ENCODE measurements at places on chromosomes 3 and 15. TPM values are rescaled to one million over a fixed set of nuclear protein-coding genes. Genes with fewer than 3 reads are reported as not detected.

GRCh38 chr3:118946449-118946848 lies 88.2 kb downstream of the IGSF11 start:
- H3K4me3 ChIP-seq, result no peak overlapping the region
- no peaks in the 10 kb centered on the region for H3K36me3 ChIP-seq
- H3K4me1 ChIP-seq, result peaks cover 57% of the 10 kb centered on the region
- no peak for DNase-seq

- H3K27me3 ChIP-seq, result peaks cover 1% of the 10 kb centered on the region
- no peak overlapping the region for H3K4me3 ChIP-seq
- H3K36me3 ChIP-seq, result no peaks in the 10 kb centered on the region
- no peak overlapping the region for H3K27ac ChIP-seq
Measured at GRCh38 chr3:45355351-45355750, 33.0 kb upstream of the LARS2 start.

ADPRH gene
- 5.7 TPM for total RNA-seq

GRCh38 chr3:76122007-76122406 lies 336.7 kb upstream of the ZNF717 start:
- no peaks in the 10 kb centered on the region for H3K27me3 ChIP-seq
- H3K27ac ChIP-seq, result no peak overlapping the region
- H3K4me3 ChIP-seq, result no peak overlapping the region
- DNase-seq, result no peak
- H3K4me1 ChIP-seq, result no peaks in the 10 kb centered on the region
- H3K36me3 ChIP-seq, result no peaks in the 10 kb centered on the region

NDN gene
- total RNA-seq, result 2.6 TPM

DNA sequence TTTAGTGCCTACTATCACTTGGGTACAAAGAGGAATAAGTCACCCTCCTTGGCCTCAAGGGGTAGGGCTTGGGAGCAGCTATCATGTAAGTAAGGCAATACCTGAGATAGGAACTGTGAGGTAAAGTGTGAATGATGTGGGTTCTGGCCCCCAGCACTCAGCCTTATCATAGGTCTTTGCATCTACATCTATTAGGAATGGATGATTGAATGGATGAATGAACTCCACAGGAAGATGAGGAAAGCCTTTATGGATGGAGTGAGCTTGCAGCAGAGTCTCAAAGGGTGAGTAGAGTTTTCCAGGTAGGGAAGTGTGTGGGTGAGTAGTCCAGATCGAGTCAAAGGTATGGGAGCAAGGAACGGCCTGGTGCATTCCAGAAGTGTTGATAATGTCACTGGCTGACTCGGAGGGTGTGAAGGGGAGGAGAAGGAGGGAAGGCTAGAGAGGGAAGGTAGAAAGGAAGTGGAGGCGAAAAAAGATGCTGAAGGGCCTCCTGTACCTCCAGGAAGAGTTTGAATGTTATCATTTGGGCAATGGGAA lies 13.1 kb upstream of the ABHD2 start:
- H3K27ac ChIP-seq, result no peak overlapping the region
- DNase-seq, result no peak
- H3K36me3 ChIP-seq, result peaks cover 2% of the 10 kb centered on the region
- H3K4me1 ChIP-seq, result peaks cover 14% of the 10 kb centered on the region

TGM5 gene
- 0.22 TPM for total RNA-seq

DIPK2A gene
- total RNA-seq, result 18.0 TPM

KIF7 gene
- 2.7 TPM for total RNA-seq

DNA sequence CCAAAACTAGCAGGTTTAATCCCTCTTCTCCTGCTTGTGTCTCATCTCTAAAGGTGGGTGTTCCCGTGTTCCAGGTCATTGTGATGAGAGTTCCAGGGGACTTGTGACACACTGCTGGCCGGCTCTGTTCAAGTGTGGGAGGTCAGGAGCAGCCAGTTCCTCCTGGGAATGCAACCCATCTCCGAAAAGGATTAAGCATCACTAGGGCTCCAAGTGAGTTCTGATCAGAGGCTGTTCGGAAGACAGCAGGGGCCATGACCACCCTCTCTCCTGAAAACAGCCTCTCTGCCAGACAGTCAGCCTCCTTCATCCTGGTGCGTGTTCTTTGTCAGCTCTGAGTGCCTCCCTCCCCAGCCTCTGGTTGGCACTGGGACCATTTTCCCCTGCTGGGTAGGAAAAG lies at the start of gene TBC1D21:
Gene TBC1D21 (plus strand): TSS at position 109 of the 400 bp plus-strand sequence. CDS start 146 bp downstream, at position 255.
- H3K36me3 ChIP-seq, result no peaks in the 10 kb centered on the region
- no peak within 1 kb of the TSS for H3K27ac ChIP-seq
- no peak within 1 kb of the TSS for H3K4me3 ChIP-seq
- H3K4me1 ChIP-seq, result no peaks in the 10 kb centered on the region

- H3K27ac ChIP-seq, result no peak overlapping the region
- no peaks in the 10 kb centered on the region for H3K4me1 ChIP-seq
- H3K4me3 ChIP-seq, result no peak overlapping the region
- no peak for DNase-seq
- H3K27me3 ChIP-seq, result no peaks in the 10 kb centered on the region
- H3K36me3 ChIP-seq, result no peaks in the 10 kb centered on the region
Measured at GRCh38 chr3:55014081-55014480, 86.2 kb upstream of the LRTM1 start.

GRCh38 chr3:176909044-176909443 lies 288.2 kb downstream of the TBL1XR1 start:
- DNase-seq, result no peak
- H3K4me3 ChIP-seq, result no peak overlapping the region
- H3K36me3 ChIP-seq, result no peaks in the 10 kb centered on the region
- H3K27me3 ChIP-seq, result no peaks in the 10 kb centered on the region

DNA sequence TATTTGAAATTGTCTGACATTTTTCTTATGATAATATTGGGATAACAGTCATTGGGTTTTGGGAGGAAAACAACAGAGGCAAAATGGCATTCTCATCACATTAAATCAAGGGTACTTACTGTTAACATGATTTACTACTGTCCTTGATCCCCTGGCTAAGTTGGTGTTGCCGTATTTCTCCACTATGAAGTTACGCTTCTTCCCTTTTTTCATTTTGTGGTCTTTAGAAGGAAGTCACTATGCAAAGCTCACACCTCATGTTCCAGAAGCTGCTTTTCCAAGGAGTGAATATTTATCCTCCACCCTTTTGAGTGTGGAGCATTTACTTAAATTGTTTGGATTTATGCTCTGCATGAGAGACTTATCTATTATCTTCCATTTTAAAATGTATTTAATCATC lies 63.7 kb downstream of the ALCAM start:
- H3K27ac ChIP-seq, result no peak overlapping the region
- no peaks in the 10 kb centered on the region for H3K36me3 ChIP-seq
- no peaks in the 10 kb centered on the region for H3K4me1 ChIP-seq

DNA sequence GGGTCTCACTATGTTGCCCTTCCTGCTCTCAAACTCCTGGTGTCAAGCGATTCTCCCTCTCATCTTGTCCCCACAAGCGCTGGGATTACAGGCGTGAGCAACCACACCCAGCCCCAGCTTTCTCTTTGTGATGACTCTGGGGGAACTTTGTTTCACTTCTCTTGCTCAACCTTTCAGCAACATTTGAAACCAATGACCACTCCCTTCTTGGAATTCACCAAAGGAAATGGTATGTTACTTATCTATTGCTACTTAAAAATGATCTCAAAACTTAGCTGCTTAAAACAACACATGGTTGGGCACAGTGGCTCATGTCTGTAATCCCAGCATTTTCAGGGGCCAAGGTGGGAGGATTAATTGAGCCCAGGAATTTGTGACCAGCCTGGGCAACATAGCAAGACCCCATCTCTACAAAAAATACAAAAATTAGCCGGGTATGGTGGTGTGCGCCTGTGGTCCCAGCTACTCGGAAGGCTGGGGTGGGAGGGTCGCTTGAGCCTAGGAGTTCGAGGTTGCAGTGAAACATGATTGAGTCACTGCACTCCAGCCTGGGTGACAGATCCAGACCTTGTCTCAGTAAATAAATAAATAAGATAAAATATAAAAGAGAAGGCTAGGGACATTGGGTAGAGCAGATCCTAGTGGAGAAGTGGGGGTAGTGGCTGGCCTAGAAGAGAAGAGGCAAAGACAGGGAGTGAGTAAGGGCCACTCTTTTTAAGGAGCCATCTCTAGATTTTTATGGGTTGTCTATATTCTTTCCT lies 10.3 kb upstream of the COPG1 start:
- H3K4me1 ChIP-seq, result peaks cover 17% of the 10 kb centered on the region
- H3K4me3 ChIP-seq, result no peak overlapping the region
- peak; percentile 59 for DNase-seq
- H3K27ac ChIP-seq, result peak overlapping the region; percentile 86
- H3K36me3 ChIP-seq, result no peaks in the 10 kb centered on the region

- H3K27me3 ChIP-seq, result no peaks in the 10 kb centered on the region
- peaks cover 83% of the 10 kb centered on the region for H3K4me1 ChIP-seq
- H3K27ac ChIP-seq, result no peak overlapping the region
- no peak for DNase-seq
Measured at GRCh38 chr3:112466020-112466419, 33.3 kb downstream of the BTLA start.

- no peak overlapping the region for H3K27ac ChIP-seq
- no peaks in the 10 kb centered on the region for H3K4me1 ChIP-seq
- no peaks in the 10 kb centered on the region for H3K36me3 ChIP-seq
- no peak for DNase-seq
Measured at GRCh38 chr3:169629895-169630294, 33.6 kb downstream of the MECOM start.

Measured in activated CD8-positive, alpha-beta T cell treated with anti-CD3 and anti-CD28 coated beads for 36 hours (primary cell).